Activated CD8-positive, alpha-beta memory T cell treated with anti-CD3 and anti-CD28 coated beads for 48 hours (primary cell): ENCODE measurements at places on chromosomes 7 and 10.

DNA sequence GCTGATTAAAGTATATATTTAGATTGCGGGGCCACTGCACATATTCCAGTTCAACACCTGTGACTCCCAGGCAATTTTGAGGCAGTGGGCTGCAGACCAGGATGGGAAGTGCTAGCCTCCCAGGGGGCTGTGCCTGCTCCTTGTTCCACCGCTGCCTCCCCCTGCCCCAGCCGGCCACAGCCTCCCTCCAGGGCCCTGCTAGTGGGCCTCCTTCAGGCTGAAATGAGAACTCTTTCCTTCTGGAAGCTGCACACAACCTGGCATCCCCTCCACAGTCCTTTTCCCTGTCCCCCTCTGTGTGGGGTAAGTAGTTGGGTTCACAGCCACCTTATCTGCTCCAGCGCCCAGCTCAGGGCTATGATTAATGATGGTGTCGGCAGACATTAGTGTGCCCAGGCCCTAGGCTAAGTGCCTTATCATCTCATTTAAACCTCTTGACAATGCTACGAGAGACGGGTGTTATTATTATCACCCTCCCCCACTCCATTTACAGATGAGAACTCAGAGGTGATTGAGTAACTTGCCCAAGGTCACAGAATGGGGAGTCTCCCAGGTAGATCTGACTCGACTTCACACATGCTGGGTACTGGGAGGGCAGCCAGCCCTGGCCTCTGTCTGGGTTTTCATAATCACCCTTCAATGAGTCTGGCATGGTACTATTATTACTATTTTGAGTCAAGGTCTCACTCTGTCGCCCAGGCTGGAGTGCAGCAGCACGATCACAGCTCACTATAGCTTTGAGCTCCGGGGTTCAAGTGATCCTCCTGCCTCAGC, 10.8 kb upstream of the SFRP5 start:
- DNase-seq: no peak

GRCh38 chr10:4561296-4561695, 264.7 kb upstream of the AKR1E2 start:
- no peak for DNase-seq

GRCh38 chr10:108608860-108609259, 1314.5 kb downstream of the XPNPEP1 start:
- DNase-seq: no peak

- DNase-seq: no peak
These were observed 81.6 kb upstream of the PRR15 start for GRCh38 chr7:29482056-29482455.

DNA sequence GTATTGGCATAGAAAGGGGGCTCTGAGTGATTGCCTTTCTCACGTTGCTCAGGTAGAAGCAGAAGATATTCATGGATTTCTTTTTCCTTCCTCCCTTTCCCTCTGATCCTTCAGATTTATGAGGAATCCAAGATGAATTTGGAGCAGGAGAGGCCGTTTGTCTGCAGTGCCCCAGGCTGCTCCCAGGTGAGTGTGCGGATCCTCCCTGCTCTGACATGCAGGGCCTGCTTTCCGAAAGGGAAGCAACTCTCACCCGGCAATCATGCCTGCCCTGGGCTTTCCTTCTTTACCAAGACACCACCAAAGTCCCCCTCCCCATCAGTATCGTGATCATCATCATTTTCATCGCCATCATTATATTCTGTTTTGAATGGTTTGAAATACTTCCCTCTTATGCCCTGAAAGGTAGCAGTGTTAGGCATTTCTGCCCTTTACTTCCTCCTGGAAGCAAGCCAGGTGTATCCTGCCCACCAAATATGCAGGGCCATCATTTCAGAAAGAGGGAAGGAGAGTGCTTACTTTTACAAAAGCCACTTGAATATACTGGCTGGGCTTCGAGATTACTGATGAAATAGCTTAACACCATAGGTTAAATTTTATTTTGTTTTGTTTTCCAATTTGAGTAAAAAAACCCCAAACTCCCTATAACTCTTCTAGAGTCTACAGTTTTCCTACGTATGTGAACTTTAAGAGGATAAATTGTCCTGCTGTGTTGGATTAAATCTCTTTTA, 75.9 kb downstream of the CREB5 start:
- DNase-seq: no peak

DNA sequence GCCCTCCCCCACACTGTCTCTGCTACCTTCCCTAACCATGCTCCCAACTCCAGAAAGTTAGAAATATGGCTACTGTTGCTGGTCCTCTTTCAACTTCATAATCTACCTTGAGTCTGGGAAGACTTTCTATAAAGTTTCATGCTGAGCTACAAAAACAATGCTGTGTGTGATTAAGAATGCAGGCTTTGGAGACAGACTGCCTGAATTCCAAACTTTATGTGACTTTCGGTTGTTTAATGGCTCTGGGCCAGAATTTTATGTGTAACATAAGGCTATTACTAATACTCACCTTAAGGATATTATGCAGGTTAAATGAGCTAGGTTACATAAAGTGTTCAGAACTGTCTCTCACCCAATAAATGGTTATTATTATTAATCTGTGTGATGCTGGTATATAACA, 19.1 kb downstream of the BET1 start:
- DNase-seq: no peak

DNA sequence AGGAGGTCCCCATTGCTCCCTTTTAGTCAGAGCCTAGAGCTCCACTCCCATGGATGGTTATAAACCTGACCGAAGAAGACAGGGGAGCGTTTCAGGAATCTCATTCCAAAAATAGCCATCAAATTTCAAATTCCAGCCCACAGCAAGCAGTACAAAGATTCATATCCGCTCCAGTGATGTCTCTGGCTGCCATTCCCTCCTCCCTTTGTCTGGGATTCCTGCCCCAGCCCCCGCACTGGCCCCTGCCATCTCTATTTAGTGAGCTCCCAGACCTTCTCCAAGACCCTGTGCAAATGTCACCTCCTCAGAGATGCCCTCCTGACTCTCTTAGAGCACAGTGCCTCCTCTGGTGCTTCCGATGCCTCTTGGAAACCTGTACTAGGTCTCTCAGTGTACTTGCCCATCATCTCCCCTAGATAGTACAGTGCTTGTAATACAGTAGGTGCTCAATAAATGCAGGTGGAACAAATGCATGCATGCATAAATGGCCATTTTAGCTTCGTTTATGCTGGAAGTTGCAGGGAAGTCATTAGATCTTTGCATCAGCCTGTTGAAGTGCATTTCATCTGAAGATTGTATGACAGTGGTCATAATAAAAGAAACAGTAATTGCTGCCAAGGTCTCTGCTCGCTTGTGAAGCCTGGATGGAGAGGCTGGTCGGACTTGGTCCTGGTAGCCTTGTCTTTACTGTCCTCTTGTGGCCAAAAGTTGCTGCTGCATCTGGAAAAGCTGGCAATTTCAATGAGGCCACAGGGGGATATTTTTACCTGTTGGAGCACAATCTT, 32.0 kb upstream of the HABP2 start:
- DNase-seq: no peak

- DNase-seq: no peak
These were observed 709 bp downstream of the GPAM start for GRCh38 chr10:112182784-112183328.

DNA sequence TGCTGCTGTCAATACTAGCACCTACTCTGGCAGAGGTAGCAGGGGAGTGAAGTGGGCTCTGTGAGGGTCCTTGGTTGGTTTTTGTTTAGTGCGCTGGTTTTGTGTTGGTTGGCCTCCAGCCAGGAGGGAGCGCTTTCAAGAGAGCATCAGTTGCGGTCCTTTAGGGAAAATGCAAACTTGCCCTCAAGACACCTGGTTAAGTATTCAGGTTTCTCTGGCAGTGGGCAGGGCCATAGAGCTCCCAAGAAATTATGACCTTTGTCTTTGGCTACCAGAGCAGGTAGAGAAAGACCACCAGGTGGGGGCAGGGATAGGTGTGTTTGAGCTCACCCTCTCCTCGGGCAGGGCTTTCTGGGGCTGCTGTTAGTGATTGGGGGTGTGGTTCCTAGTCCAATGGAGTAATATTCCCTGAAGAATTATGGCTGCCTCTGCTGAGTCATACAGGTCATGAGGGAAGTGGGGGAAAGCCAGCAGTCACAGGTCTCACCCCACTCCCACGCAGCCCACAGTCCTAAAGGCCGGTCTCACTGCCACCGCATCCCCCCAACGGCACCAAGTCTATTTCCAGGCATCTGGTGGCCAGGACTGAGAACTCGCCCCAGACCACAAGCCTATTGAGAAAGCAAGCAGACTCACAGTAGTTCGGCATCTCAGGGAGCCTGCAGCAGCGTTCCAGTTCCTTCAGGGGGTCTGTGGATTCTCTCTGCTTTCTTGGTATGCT, 280.5 kb downstream of the SFMBT2 start:
- no peak for DNase-seq

DNA sequence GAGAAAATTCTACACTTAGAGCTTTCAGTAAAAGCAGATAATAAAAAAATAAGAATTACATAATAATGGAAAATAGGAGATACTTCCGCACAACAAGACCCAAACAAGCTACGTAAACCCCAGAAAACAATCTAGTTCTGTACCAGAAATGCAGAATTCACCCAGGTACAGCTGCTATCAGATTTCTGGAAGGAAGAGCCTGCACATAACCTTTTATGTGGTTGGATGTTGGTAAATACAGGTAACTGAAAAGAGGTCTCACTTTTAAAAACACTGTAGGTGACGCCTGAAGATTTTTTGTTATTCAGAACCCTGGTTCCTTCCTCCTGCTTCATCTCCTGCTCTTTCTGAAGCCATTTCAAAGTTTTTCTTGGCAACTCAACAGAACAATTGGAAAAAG, 29.9 kb downstream of the PANK1 start:
- DNase-seq: no peak

DNA sequence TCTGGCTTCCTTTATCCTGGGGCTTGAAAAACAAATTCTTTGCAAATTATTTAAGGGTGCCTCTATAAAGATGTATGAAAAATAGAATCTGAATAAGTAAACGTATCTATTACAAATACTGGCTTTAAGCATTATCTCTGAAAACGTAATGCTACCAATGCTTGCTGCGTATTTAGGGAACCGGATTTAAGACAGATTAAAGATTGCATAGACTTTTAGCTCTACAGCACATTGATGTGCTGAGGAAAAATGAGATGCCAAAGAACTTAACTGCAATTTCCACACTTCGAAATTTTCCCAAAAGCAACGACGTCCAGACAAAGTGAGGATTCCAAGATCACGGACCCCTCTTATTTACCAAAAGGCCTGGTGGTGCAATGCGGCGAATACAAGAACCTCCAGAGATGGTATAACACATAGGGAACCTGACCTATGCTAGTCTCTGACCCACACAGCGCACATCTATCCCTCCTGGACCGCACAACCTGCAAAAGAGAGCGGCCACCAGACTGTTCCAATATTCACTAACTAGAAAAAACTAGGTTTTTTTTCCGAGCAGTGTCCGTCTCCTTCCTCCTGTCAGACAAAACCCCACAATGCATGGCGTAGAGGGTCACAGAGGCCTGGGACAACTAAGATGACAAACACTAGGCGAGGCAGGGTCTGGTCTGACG, 34.3 kb upstream of the PHF14 start:
- DNase-seq: no peak

DNA sequence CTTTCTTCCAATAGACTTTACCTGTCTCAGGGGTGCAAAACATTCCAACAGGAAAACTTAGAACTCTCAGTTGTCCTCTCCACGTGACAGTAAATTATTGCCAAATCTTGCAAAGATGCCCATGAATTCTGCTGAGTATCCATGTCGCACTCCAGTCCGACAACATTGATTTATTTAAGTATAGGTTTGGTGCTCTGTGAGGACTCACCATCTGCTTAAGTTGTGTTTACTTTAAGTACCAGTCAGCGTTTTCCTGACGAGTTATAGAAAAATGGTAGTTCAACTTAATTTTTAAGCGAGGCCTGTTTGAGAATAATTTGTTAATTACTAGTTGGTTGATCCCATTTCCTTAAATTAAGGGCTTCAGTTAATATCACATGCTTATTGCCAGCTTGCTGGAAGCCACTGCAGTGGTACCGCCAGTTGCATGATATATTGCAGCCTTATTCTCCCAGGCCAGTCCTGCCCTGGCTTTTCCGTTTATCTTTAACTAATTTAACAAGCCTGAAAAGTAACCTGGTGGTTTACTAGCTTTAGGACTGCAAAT, 27.8 kb downstream of the CREB5 start:
- no peak for DNase-seq

- no peak for DNase-seq
These were observed 204.5 kb downstream of the LSM5 start for GRCh38 chr7:32285698-32286097.

- DNase-seq: no peak
These were observed 238.3 kb downstream of the WDR11 start for GRCh38 chr10:121089434-121089833.

DNA sequence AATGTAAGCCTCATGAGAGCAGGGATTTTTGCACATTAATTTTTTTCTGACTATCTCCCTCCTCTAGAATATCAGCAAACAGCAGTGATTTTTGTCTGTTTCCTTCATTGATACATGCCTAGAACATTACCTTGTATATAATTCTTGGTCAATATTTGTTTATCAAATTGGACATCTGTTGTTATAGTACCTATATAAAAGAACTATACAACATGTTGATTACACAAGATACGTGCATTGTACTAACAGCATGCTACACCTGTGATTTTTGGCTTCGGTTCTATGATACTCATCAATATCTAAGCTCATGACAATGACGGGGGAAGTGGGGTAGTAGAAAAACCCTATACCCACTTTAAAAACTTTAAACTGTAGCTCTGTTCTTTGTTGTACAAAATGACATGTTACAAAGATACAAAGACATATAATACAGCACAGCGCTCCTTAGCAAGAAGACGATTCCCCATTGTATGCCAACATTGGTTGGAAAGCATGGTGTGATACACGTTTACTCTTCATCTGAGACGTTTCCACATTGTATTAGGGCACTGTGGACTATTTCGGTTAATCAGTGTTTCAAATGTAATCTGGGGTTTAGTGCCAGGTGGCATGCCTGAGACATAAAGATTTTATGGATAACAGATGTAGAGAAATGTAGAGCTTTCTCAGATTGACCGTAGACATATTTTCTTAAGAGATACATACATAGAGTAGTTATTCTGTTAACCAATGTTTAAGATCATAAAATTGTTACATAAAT, 70.5 kb upstream of the FOXP2 start:
- no peak for DNase-seq

- DNase-seq: no peak
These were observed 82.9 kb downstream of the WDFY4 start for GRCh38 chr10:48767373-48768143.

DNA sequence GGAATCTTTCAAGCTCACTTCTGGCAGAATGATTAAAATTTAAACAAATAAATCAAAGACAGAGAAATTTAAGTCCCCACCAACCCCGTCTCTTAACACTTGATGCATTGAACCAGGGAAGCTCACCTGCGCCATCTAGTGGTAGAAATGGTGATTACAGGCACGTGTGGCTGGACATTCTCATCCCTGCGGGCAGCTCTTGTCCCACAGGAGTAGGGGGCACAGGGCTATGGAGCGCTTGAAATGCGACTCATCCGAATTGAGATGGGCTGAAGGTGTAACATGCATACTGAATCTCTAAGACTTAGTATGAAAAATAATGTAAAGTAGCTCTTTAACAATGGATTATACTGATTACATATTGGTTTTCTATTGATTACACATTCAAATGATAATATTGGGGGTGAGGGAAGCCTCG, 24.8 kb upstream of the SLIT1 start:
- DNase-seq: no peak
